GDM1 (cell line): ENCODE measurements at places on chromosomes 4 and X.

GRCh38 chr4:42101446-42101975 lies 50.9 kb downstream of the BEND4 start:
- DNase-seq, result no peak

GRCh38 chr4:139163806-139164206 lies 13.2 kb downstream of the ELF2 start:
- DNase-seq, result no peak

GRCh38 chr4:14184265-14184664 lies 556.7 kb upstream of the BOD1L1 start:
- DNase-seq, result peak; percentile 7

- DNase-seq, result no peak
Measured at GRCh38 chr4:183201331-183201730, 102.3 kb downstream of the WWC2 start.

DNA sequence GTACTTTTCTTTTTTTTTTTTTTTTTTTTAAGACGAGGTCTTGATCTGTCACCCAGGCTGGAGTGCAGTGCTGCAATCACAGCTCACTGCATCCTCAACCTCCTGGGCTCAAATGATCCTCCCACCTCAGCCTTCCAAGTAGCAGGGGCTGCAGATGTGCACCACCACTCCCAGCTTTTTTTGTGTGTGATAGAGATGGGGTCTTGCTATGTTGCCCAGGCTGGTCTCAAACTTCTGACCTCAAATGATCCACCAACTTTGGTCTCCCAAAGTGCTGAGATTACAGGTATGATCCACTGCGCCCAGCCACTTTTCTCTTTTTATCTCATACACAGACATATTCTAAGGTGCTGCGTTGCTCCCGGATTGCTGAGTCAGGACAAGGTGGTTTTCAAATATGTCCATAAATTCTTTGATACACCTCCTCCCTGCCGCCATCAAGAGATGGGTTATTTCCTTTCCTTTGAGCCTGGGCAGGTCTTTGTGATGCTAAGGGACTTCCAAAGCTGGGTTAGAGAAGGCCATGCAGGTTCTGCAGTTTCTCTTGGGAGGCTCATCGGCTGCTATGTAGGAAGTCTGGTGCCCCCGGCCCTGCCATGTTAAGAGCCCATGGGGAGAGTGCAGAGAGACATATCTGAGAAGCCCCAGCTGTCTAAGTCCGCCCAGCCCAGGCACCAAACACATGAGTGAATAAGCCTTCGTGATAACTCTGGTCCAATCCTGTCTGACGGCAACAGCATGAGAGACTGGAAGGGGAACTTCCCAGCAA lies 8.4 kb upstream of the PLA2G12A start:
- no peak for DNase-seq

DNA sequence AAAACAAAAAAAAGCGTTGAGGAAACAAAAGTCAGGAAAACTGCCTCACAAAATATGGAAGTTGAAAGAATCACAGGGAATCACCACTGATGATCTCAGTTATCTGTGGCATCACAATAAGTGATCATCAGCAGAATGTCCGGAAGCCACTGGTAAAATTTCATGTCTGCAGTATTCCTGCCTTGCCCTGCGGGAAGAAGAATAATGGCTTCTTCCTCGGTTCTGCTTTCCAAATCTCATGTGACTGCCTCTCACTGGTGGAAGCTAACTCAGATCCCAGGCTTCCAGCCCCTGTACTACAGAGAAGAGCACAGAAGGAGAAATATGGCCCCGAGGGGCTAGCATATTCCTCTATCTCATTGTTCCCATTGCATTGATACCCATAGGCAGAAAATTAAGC lies 12.7 kb upstream of the ZNF330 start:
- no peak for DNase-seq

DNA sequence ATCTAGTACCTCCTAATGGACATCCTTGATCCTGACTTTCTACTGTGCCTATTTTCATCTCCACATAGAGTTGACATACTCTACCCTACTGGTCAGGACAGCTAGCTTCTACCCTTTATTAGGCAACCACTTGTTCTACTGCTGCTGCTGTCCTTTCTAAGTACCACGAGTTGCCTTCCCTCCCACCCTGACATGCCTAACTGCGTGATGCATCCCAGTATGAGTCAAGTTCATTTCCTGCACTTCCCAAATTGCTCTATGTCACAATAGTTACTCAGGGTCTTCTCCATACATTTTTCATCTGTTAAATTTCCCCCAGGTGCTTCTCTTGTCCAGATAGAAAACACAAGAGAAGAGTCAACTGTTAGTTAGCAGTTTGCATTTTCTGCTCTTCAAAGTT lies 133.4 kb downstream of the TBC1D19 start:
- no peak for DNase-seq

- DNase-seq, result no peak
Measured at GRCh38 chr4:94722748-94723147, 35.0 kb upstream of the BMPR1B start.

GRCh38 chr4:150337734-150338133 lies 244.2 kb upstream of the MAB21L2 start:
- DNase-seq, result no peak

DNA sequence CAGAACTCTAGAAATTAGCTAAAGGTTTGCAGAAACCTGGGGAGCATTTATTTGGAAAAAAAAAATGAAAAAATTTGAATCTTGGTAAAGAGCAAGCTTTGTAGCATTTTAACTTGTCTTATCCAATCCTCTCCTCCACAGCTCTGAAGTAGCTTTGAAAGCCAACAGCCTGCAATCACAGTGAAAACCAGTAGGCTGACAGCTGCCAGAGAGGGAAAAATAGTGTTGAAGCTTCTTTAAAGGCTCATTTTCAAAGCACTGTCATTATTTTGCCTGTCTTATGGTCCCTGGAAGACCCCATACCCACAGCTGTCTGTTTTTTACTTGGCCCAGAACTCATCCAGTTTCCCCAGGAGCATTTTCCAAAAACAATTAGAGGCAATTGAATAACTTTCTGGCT lies 230.8 kb upstream of the EDNRA start:
- no peak for DNase-seq

- DNase-seq, result no peak
Measured at GRCh38 chr4:110737931-110738330, 115.1 kb upstream of the PITX2 start.

DNA sequence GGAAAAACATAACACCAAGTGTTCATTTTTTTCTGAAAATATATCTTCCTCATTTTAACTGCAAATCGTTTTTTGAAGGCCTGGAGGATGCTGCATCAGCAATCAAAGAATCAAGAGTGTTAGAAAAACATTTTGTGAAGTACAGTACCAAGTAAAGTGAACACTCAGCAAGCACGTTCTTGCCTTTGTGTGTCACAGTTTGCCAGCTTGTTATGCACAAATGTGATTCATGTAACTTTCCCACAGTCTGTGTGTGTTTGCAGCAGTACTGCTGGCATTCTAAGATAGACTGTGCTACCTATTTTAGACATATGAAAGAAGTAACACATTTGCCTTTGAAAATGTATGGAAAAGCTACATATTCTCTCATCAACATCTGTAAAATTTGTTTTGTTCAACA lies 1617.7 kb downstream of the RPA4 start:
- no peak for DNase-seq

DNA sequence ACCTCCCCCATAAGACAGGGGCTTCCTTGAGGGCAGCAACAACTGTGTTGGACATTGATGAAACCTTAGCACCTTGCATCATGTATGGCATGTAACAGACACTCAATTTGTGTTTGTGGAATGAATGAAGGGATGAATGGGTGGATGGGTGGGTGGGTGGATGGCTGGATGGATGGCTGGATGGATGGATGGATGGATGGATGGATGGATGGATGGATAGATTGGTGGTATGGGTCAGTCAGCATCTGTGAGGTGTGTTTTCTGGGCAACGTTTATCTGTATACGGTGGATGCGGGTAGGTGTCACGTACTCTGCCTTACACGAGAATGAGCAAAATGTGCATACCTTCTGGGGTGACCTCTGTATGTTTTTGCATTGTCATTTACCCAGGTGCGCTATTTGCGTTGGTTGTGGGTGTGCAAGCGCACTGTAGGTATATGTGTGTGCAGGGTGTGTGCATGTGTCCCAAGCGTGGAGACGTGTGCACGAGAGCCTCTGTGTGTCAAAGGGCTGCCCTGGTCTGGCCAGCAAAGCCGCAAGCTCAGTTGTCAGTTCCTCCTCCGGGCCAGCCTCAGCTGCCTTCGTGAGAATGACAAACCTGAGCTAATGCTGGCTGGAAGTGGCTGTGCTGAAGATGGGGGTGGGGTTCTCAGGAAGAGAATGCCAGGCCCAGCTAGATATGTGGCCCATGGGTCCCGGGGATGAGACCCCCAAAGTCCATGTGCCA lies 26.5 kb downstream of the ELF4 start:
- DNase-seq, result peak; percentile 42

DNA sequence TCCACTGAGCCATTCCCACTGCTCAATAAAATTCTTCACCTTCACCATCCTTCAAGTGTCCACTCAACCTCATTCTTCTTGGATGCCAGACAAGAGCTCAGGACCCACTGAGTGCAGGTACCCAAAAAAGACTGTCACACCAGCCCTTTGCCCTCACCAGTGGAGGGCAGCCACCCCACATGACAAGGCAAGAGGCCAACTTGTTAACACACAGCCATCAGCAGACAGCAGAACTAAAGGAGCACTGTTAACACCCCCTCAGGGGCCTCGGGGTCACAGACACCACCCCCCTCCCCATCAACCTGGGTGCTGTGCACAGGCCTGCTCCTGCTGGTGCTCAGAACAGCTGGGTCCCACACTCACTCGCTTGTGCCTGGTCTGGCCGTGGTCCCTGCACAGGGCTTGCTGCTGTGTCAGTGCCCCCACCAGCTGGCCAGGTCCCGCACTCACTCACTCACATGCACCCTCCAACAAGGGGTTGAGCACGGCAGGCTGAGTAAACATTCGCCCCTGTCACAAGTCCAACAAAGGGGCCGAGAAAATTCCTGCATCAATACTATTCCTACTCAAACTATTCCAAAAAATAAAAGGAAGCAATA lies 54.1 kb downstream of the ATRX start:
- no peak for DNase-seq

DNA sequence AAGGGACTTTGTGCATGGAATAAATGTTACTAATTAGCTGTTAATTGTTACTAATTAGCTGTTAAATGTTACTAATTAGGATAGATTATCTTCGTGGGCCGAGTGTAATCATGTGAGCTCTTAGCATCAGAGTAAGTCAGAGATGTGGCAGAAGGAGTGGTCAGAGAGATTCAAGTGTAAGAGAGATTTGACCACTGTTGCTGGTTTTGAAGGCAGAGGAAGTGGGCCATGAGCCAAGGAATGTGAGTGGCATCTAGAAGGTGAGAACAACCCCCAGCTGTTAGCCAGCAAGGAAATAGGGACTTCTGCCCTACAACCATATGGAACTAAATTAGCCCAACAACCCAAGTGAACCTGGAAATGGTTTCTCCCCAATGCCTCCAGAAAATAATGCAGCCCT lies 28.2 kb downstream of the ODAPH start:
- DNase-seq, result no peak

- no peak for DNase-seq
Measured at GRCh38 chr4:3869661-3870566, 103.7 kb downstream of the ADRA2C start.

GRCh38 chr4:925171-925570 lies 6.9 kb downstream of the GAK start:
- DNase-seq, result no peak

DNA sequence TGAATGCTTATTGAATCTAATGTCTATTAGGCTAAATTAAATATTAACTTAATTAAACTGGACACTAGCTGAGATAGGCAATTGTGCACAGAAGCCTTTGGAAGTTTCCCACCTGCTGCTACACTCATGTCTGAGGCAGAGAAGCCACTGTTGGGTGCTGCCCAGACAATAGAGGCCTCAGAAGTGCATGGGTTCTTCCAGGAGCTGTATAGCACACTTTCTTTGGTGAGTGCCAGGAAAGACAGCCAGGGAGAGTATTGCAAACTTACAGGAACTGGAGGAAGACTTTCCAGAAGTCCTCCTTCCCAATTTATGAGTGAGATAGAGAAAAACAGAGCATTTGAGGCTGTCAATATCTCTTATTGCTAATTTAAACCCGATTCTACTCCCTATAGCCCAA lies 89.9 kb downstream of the GPAT3 start:
- DNase-seq, result no peak

- DNase-seq, result no peak
Measured at GRCh38 chr4:27005905-27006590, 145.4 kb downstream of the STIM2 start.

- no peak for DNase-seq
Measured at GRCh38 chrX:110944311-110944750, 148.7 kb upstream of the CHRDL1 start.
